ENCODE measurements at places on chromosomes 12 and 14. TPM values are rescaled to one million over a fixed set of nuclear protein-coding genes. Genes with fewer than 3 reads are reported as not detected.

DNA sequence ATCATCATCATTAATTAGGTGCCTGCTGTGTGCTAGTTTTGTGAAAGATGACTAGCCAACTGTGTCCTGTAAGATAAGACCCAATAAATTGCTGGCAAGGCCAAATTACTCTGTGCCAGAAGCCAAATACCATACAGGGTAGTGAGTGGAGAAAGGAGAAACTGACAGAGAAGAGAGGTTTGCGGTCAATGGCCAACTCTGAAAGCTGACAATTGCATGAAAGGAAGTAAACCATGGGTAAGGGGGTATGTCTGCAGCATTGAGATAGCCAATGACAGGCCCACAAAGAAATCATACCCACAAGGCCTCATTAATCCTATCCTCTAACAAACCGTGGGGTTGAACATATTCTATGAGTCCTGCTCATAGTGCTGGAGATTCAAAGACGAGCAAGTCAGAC, 236.6 kb upstream of the CCDC196 start:
- no peak for DNase-seq

Gene AICDA
- not detected for total RNA-seq

DNA sequence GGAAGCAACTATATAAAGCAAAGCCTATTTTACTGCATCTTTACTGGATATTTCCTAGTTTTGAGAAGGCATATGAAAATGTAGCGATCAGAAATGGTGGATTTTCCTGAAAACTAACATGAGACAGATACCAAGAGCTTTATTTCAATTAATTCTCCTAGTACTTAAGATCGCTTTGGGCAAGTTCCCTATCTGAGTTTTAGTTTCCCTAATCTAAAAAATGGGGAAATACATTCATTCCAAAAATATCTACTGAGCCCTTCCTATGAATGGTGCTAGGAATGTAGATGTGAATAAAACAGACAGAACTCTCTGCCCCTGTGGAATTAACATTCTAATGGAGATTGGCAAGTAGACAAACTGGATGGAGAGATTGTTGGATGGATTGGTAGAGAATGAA, 8.4 kb downstream of the CATSPERB start:
- DNase-seq = no peak

GRCh38 chr12:67651132-67651695, 2.7 kb downstream of the DYRK2 start:
- peak; percentile 23 for DNase-seq

DNA sequence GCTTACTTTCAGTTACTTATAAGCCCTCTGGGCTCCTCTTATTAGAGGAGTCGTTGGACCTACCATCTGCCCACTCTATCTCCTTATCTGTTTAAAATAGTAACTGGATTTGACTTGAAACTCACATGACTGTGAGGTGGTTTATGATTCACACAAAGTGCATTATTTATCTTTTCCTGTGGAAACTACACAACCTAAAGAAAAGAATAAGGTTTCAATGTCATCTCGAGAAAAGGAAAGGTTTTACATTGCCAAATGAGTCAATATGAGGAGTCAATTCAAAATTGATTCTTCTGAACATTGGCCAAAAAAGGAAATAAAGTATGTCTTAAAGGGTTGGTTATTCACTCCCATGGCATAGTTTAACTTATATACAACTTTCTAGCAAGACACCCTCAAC, 225.0 kb upstream of the G2E3 start:
- no peak for DNase-seq

Gene CLMN
- 12.2 TPM for total RNA-seq

DNA sequence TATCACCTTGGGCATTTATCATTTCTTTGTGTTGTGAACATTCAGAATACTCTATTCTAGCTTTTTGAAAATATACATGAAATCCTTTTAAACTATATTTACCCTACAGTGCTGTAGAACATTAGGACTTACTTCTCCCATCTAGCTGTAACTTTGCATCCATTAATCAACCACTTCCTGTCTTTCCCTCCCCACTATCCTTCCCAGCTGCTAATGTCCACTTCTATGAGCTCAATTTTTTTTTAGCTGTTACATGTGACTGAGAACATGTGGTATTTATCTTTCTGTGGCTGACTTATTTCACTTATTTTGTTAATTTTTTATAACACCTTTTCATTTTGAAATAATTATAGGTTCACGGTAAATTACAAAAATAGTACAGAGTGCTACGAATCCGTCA, 136.0 kb downstream of the LMNTD1 start:
- DNase-seq = no peak

DNA sequence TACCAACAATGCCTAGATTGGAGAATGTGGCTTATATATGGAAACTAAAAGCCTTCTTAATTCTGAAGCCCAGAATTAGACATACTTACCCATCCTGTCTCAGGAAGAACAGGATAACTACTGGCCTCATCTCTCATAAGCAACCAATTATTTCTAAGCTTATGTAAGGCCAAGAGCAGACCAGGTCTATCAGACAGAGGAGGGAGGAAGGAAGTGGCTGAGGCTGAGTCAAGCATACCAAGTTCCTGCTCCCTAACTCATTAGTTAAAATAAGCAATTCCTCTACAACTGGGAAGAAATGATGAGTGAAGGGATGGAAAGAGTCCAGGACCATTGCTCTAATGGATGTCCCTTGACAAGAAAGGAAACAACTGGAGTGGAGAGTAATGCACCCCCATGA, 27.0 kb upstream of the INSM2 start:
- no peak for DNase-seq

- peak; percentile 19 for DNase-seq
Observed at GRCh38 chr12:12214635-12215131, 52.2 kb downstream of the LRP6 start.

DNA sequence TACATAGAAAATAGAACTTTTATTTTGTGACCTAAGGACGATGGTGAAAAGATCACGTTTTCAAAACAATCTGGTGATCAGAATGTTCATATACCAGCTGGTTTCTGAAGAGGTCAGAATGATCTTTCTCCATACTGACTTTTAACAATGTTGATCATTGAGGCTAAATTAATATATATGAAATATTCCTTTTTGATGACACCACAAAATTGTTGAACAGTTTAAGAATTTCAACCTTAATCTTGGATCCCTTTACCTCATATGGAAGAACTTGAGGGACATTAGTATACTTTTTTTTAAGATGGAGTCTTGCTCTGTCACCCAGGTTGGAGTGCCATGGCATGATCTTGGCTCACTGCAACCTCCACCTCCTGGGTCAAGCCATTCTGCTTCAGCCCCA, 2.8 kb upstream of the REP15 start:
- no peak for DNase-seq

- DNase-seq = no peak
Observed at GRCh38 chr12:82434392-82434911, 76.1 kb downstream of the METTL25 start.

Gene CPNE6
- total RNA-seq = not detected

GRCh38 chr14:90625445-90625844, 190.8 kb downstream of the TTC7B start:
- no peak for DNase-seq

Gene NCAPD2
- total RNA-seq = 17.8 TPM

Gene LUM
- total RNA-seq = 1.5 TPM

Gene COX8C
- total RNA-seq = not detected

DNA sequence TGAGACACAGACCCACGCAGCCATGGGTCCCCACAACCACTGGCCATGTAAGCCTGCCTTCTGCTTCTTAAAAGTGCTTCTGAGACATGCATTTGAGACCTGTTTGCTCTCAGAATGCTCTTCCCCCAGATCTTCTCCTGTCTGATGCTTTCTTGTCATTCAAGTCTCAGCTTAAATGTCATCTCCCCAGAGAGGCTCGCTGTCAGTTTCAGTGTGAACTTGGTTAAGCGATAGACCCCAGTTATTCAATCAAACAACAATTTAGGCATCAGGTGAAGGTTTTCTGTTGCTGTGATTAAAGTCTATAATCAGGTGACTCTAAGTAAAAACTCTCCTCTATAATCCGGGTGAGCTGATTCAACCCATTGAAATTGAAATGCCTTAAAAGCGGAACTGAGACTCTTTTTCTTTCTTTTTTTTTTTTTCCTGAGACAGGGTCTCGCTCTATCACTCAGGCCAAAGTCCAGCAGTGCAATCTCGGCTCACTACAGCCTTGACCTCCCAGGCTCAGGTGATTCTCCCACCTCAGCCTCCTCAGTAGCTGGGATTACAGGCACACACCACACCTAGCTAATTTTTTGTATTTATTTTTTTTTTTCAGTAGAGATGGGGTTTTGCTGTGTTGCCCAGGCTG, 123.4 kb downstream of the KSR2 start:
- DNase-seq = no peak

Gene FLRT2
- 92.3 TPM for total RNA-seq

All from mammary epithelial cell (primary cell).